ENCODE measurements at places on chromosomes 3 and 15.

DNA sequence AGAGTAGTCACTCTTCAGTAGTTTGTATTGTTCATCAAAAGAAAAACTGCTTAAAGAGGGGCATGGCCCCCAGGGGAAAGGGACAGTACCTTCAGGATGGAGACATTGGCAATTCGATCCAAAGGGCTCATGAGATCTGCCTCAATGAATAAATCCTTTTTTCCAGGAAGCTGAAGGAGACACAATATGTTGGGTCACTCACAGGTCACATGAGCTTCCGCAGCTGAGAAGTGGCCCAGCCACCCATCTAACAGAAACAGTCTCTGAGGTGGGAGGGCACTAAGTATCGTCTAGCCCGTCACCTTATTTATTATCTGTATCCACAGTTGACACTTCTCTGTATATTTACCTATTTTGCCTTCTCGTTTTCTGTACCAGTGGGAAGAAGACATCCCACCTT lies 4.7 kb downstream of the VPS33B start:
- no peak for DNase-seq

DNA sequence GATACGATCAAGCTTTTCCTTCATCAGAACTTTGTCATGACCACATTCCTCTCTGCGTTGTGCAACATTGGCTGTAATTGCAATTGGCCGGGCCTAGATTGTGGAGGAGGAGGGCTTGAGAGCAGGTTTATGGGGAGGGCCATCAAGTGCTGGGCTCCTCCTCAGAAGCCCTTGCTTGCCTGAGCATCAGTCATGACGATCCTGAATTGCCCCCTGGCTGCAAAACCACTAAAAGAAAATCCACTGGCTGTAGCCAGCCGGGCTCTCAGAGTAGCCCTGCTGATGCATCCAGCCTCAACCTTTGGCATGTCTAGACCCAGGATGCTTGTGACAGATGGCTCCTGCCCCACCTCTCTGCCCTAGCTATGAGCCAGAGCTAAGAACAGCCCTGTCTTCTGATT lies 13.4 kb upstream of the TRH start:
- DNase-seq: no peak

DNA sequence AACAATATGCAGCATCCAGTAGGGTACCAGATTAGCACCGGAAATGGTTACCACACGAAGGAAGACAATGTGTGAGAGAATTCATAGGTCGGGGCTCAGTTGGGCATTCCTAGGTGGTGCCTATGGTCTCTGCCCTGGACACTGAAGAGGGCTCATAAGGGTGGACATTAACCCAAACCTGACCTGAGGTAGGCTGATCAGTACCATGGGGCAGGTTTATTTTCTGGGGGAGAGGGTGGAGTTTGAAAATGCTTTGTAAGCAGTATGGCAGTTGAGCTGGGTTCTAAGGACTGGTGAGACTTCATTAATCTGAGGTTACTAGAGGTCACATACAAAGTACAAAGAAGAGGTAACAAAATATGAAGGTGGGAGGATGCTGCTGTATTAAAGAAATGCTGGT lies 68.4 kb downstream of the RPL22L1 start:
- no peak for DNase-seq

DNA sequence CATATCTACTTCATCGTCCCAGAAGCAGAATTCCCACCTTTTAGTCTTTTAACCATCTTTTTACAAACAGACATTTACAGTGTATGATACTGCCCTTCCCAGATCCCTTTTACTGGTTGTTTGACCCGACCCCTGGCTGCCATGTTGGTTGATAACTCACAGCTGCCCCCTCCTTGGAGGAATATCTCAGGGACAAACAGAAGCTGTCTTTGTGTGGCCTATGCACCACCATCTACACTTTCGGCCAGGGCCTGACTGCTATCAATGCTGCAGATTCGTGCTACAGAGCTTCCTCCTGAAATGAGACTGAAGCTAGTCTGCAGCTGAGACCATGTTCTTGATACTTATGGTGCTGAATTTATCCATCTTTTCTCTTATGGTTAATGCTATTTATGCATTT lies 6.6 kb upstream of the POLQ start:
- DNase-seq: peak; percentile 17

DNA sequence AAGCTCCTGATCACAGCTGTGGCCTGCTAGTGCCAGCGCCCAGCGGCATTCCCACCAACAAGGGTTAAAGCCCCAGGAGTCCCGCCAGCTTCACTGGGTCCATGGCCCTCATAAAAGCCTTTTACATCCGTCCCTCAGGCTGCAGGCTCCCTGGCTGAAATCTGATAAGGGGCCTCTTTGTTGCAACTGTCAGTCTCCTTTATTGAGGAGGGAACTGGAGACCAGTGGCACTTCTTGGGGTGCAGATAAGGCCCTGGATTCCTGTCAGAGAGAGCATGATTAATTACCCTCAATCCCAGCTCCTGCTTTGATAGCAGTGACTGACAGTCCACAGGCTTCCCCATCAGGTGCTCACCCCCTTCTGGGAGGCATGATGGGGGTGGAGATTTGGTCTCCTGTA lies 30.9 kb upstream of the CLK3 start:
- DNase-seq: no peak

GRCh38 chr15:80562846-80563245 lies 132.3 kb upstream of the ABHD17C start:
- no peak for DNase-seq

DNA sequence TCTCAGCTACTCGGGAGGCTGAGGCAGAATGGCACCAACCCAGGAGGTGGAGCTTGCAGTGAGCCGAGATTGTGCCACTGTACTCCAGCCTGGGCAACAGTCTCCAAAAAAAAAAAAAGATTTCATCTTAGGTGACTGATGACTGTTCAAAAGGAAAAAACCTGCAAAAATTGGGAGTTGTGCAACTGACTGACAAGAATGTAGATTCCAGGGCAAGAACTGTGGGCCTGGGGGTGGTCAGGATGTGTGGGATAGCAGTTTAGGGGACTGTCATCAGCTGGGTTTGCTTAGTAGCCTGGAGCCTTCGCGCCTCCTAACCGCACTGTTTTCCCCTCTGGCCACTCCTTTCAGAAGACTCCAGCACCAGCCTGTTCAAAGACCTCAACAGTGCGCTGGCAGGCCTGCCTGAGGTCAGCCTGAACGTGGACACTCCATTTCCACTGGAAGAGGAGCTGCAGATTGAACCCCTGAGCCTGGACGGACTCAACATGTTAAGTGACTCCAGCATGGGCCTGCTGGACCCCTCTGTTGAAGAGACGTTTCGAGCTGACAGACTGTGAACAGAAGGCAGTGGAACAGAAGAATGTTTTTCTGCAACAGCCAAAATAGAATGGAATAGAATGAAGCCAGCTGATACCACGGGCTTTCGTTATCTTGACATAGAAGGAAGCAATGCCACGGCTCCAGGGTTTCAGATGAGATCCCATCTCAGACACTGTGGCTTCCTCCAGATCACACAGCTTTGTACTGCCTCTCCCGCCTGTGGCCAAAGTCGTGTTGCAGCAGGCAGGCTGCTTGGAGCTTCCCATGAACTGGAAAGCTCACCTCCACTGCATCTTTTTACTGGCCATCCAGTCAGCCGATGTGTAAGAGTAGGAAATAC lies 75.3 kb upstream of the BLM start:
- DNase-seq: no peak

DNA sequence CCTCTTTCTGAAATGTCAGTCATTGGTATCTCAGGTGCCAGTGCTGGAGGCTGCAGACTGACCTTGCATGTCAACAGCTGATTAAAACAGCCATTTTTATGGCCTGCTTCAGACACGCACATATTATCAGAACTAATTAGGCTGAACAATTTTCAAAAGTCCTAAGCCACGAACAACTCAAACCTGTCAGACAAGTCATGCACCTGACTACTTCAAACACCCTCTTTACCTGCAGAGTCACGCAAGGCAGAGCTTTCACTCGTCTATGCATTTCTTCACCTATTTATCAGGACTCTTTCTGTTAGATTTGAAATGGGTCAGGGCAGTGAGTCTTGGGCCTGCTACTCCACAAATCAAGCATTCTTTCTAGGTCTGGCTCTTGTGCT lies 26.7 kb downstream of the CLK3 start:
- no peak for DNase-seq

DNA sequence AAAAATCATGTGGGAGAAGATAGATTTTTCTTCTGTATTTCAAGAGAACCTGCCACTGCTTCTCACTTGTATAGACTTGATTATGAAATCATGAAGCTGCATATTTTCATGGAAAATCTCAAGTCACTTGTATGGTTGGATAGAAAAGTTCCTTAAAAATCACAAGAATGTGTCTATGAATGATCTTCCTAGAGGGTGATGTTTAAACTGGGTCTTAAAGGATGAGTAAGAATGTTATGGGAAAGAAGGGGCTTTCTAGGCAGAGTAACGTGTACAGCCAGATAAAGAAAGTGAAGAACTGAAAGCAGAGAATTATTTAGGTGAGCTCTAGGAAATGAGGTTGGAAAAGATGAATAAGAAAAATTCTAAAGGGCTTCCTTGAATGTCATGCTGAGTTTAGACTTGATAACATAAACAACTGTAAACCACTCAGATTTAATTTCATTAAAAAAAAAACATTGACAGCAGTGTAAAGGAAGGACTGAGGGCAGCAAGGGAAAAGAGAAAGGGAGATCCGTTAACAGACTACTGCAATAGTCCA lies 5.0 kb downstream of the CD47 start:
- DNase-seq: no peak

DNA sequence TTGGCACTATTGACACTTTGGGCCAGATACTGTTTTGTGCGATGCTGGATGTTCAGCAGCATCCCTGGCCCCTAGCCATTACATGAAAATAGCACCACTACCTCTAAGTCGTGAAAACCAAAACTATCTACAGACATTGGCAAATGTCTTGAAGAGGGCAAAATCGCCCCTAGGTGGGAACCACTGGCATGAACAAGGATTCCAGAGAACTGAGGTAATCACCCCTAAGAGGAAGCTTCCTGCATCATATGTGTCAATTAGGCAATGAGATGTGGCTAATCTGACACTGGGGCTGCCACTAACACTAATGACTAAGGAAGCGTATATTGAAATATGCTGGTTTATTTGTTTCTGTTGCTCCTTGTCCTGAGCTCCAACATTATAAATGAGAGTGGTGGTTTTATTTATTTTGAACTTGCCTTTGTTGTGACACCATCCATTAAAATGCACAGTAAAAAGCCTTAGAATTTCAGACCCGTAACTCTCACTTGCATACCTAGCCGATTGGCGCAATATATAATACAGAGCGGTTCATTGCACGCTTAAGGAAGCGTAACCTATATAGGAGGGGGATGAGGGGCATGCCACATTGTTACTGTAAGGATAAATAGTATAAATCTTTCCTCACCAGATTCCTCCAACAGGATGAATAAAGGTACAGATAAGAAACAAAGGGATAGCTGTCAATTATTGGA lies 299.8 kb upstream of the CNTN4 start:
- DNase-seq: no peak
